ENCODE measurements at places on chromosomes 6 and 20.
A peak's percentile ranks its signal among the peaks of the same experiment; 100 is the strongest.

DNA sequence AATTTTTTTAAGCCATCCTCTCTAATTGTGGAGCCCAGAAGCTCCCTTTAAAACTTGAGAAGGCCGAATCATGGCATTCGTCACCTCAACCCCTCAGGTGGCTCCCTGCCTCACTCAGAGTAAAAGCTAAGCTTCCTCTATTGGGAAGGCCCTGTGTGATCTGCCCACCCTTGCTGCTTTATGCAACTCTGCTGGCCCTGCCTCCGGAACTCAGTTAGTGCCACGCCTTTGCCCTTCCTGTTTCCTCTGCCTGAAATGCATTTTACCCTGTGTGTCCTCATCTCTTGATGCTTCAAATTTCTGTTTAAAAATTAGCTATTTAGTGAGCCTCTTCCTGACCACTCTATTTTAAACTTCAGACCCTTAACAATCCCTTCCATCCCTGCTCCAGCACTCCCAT lies 5.7 kb downstream of the PACRG start:
- no peak for DNase-seq

GRCh38 chr6:14644381-14644780 lies 526.8 kb downstream of the CD83 start:
- DNase-seq, result no peak

- DNase-seq, result no peak
Observed at GRCh38 chr6:90226257-90226656, 70.4 kb downstream of the BACH2 start.

DNA sequence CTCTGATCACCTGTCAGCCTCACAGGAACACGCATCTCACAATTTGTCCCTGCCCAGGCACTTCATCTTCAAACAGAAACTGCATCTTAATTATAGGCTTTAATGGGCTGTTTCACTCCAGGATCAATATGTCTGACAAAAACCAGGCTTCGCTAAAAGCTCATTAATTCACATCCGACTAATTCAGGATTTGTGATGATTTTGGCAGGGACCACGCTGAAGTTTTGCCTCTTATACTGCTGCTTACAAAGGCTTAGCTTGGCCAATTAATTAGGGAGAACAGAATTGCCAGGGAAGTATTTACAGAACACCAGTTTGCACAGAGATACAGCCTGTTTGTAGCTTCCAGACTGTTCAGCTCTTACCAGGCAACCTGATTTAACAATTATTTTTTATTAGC lies 541.0 kb upstream of the SPTLC3 start:
- DNase-seq, result no peak

GRCh38 chr6:28864326-28864923 lies 59.4 kb downstream of the TRIM27 start:
- DNase-seq, result no peak

GRCh38 chr20:49993301-49993751 lies 10.5 kb downstream of the SNAI1 start:
- DNase-seq, result no peak

DNA sequence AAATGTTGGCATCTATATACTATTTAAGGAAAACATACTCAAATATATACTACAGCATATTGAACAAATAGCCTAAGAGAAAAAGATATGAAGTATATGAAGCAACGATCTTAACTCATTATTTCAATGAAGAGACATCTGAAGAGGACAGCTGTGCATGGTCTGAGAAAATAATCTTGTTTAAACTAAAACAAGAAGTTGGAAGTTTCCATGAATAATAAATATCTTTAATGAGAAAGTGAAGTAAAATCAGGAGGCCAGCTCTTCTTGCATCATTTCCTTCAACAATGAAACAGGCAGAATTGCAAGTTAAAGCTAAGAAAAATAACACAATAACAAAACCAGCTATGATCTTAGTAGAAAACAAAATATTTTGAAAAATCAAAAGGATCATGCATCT lies 1265.4 kb upstream of the MAP3K7 start:
- DNase-seq, result no peak

- no peak for DNase-seq
Observed at GRCh38 chr6:157677235-157677634, 145.8 kb upstream of the SNX9 start.

GRCh38 chr20:13251904-13252297 lies 30.8 kb downstream of the ISM1 start:
- no peak for DNase-seq

DNA sequence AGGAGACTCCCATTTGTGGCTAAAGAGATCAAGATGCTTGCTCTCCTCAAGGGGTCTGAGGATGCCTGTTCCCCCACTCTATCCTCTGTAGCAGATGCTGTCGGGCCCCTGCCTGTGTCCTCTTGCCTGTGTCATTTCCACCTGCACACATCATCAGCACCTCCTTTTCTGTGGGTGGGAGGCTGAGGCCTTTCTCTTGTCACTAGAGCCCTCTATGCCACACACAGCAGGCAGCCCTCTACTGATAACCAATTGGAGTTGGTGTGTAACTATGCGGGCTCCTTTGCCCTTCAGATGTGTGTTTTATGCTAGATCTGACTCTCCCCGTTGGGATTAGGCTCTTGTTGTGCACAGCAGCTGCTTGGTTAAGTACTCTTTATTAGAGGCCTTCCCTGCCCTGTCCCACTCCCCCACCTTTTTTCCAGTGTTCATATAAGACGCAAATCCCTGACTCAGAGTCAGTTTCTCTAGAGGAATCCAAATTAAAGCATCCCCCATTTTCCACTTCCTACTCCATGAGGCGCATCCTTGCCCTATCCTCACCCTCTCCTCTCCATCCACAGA lies 7.7 kb downstream of the TREML2 start:
- no peak for DNase-seq

DNA sequence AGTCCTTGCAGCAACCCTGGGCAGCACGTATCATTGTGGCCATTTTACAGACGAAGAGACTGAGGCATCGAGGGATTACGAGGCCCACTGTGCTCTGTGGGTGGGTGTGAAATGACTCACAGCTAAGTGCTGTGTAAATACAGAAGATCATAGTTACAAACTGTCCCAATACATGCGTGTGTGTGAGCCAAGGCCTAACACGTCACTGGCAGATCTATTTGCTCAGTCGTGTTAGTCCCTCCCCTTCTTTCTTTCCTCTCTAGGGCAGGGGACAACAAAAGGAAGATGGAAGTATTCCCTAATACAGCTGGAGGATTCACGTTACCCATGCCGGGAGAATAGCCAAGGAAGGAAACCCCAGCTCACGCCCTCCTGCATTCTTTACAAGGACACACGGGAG lies 175.9 kb downstream of the CDC5L start:
- DNase-seq, result no peak

GRCh38 chr6:35079311-35080000 lies 61.7 kb downstream of the TCP11 start:
- no peak for DNase-seq

DNA sequence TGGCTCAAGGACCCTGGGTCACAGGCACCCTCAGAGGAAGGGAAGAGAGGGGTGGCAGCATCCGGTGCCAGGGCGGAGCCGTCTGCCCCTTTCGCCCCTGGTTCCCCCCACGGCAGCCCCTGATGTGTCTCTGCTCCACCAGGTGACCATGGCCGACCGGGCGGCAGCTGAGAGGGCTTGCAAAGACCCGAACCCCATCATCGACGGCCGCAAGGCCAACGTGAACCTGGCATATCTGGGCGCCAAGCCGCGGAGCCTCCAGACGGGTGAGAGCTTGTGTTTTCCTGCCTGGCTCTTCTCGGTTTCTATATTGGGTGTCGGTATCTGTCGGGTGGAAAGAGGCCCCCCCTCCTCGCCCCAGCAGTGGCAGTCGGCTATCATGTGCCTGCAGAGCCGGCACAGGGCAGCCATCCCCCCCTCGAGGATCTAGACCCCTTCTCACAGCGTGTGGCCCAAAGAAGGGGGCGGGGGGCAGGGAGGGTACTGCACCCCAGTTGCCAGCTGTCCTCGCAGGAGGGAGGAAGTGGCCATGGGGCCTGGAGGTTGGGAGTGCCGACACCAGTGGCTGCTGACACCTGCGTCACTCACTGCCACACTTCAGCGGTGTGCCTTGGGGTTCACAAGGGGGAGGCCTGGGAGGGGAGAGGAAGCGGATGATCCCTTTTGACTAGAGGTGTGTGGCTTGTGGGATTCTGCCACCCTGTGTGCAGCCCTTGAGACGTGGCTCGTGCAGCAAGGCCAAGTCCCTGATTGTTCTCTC lies 1.5 kb downstream of the RBM38 start:
- peak; percentile 81 for DNase-seq

DNA sequence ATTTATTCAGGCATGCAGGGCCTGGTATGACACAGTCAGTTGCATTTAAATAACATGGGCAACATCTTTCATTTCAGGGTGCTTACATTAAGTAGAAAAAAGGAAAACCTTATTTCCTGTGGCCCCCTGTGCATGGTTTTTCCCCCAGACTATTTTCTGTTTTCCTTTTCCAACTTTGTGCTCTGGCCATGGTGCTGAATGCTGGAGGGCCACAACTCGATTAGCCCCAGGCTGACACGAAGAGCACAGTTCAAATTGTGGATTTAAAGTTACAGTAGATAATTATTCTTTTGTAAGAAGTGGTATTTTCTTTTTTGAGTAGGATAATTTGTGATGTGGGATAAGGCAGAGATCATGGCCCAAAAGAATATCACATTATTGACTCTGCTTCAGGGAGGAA lies 332.0 kb downstream of the HAO1 start:
- DNase-seq, result no peak

GRCh38 chr20:38315290-38315966 lies 11.5 kb downstream of the BPI start:
- no peak for DNase-seq

- DNase-seq, result no peak
Observed at GRCh38 chr6:151610326-151610725, 116.5 kb downstream of the CCDC170 start.

GRCh38 chr6:18246205-18246604 lies 18.1 kb downstream of the DEK start:
- no peak for DNase-seq

GRCh38 chr6:153170511-153170910 lies 39.4 kb upstream of the RGS17 start:
- DNase-seq, result no peak

DNA sequence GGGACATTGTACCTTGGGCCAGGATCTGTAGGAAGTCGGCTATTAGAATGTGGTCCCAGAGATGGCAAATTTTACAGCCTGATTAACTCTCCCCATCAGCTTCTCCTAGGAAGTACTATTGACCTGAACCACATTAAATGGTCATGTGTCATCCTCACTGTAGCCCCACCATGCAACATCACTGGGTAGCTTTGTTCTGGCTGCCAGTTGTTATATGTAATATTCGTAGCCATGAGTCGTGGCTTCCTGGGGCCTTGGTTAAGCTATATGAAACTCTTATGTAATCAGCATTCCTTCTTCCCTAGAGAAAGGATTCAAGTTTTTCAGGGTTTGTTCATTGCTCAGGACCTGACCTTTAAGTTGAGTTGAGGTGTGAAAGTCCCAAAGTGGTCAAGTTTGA lies 125.7 kb downstream of the ANKS1A start:
- DNase-seq, result no peak

DNA sequence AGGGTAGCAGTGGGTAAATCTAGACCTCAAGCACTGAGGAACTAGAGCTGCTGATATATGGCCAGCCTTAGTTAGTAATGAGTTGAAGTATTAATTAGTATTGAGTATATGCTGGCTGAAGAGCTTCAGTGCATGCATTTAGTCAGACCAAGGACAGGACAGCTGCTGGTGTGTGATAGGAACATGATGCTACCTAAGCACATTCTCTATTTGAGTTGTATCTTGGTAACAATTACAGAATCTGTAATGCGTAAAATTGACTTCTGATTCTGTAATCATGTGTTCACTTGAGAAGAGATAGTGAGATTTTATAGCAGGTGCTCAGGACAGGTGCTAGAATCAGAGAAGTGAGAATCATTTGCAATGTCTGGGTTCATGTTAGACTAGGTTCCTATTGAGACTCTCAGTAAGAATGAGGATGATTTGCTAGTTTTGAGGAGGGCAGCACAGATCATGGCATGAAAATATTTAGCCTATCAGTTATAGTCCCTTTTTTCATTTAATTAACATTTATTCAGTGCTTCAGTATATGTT lies 369.4 kb upstream of the HS3ST5 start:
- DNase-seq, result no peak

- no peak for DNase-seq
Observed at GRCh38 chr6:105898286-105898685, 187.8 kb upstream of the PRDM1 start.

DNA sequence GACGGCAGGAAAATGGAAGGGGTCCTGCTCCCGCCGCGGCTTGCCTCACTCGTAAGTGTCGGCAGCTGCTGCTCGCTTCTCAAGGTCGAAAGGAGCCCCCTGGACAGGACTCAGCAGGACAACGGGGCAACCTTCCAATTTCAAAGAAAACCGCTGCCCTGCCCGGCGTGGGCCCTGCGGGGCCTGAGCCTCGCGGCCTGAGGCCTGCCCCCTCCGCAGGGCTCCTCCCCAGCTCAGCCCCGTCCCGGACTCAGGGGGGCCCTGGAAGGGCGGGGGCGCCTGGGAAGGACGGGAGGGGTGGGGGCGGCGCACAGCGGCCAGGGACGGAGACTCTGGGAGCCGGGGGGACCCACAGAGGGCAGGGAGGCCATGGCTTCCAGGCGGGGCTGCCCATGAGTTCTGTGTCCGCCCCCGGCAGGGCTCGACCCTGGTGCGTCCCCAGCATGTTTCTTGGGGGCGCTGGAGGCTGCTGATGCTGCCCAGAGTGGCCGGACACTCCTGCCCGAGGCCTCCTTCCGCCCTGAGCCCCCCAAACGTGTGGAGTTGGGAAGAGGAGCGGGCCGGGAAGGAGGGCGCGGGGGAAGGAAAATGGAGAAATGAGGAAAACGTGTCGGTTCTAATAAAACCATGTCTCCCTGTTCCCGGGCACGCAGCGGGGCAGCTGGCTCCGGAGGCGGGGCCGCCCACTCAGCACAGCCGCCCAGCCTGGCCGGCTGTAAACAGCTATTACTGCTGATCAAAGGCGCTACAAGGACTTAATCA lies 114.6 kb downstream of the DLL1 start:
- DNase-seq, result no peak

- DNase-seq, result no peak
Observed at GRCh38 chr6:143040018-143040417, 20.7 kb upstream of the AIG1 start.

- no peak for DNase-seq
Observed at GRCh38 chr6:151103266-151103665, 136.5 kb upstream of the AKAP12 start.

GRCh38 chr20:54909702-54910101 lies 434.3 kb downstream of the DOK5 start:
- DNase-seq, result no peak

- DNase-seq, result no peak
Observed at GRCh38 chr6:166633732-166634535, 6.9 kb upstream of the RPS6KA2 start.

DNA sequence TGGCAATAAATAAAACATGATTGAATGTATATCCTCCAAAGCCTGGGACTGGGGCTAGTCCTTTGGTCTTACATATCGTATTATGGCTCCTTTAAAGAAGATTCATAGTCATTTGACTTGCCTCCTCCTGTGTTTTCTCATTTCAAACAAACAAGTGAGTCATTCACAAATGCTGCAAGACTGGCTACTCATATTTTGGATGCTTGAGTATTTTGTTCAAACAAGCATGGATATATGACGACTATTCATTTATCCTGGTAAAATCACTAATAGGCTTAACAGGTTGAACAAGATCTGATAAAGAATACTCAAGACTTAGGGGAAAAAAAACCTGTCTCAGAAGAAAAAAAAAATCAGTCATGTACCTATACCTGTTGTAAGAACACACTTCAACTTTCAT lies 111.1 kb upstream of the CCDC28A start:
- no peak for DNase-seq

GRCh38 chr6:78436335-78436734 lies 431.0 kb upstream of the IRAK1BP1 start:
- DNase-seq, result no peak

All from T-helper 17 cell (primary cell).